ENCODE measurements at places on chromosomes 16 and 17.

DNA sequence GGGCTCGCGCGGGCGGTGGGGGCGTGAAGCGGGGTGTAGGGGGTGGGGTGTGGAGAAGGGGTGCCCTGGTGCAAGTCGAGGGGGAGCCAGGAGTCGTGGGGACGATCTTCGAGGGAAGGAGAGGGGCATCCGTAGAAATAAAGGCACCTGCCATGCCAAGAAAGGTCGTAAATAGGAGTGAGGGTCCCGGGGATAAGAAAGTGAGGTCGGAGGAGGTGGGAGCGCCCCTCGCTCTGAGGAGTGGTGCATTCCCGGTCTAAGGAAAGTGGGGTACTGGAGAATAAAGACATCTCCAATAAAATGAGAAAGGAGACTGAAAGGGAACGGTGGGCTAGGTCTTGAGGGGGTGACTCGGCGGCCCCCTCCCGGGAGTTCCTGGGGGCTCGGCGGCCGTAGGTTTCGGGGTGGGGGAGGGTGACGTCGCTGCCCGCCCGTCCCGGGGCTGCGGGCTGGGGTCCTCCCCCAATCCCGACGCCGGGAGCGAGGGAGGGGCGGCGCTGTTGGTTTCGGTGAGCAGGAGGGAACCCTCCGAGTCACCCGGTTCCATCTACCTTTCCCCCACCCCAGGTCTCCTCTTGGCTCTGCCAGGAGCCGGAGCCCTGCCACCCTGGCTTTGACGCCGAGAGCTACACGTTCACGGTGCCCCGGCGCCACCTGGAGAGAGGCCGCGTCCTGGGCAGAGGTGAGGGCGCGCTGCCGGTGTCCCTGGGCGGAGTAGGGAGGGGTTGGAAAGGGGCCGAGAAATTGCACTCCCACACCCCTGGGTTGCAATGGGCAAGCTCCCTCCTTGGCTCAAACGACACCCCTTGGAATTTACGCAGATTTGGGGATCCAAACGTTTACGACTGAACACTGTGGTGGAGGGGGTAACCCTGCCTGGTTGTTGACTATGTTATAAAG lies 888 bp downstream of the CDH1 start:
- H3K27me3 ChIP-seq, result no peaks in the 10 kb centered on the region
- no peaks in the 10 kb centered on the region for H3K36me3 ChIP-seq
- peak; percentile 83 for DNase-seq
- H3K27ac ChIP-seq, result peak overlapping the region; percentile 88
- H3K4me1 ChIP-seq, result peaks cover 42% of the 10 kb centered on the region

GRCh38 chr17:19728084-19728495 lies 11.7 kb upstream of the SLC47A2 start:
- H3K4me1 ChIP-seq, result no peaks in the 10 kb centered on the region
- H3K4me3 ChIP-seq, result no peak overlapping the region
- DNase-seq, result peak; percentile 94
- no peaks in the 10 kb centered on the region for H3K36me3 ChIP-seq

DNA sequence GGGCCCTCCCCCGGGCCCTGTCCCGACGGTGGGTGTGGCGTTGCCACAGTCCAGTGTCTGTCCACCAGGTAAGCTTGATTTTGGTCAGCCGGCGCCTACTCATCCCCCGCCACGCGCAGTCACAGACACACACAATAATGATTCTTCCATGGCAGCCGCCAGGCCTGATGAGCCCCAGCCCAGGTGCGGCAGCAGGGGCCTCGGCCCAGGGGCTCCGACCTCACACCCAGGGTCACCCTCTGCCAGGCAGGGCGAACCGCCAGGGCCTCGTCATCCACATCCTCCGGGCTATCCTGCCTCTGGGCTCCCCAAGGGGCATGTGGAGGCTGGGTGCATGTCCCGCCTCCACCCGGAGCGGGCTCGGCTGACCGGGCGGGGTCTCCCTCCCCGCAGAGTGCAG lies 7.5 kb downstream of the TPSG1 start:
- no peaks in the 10 kb centered on the region for H3K4me1 ChIP-seq
- DNase-seq, result no peak
- no peak overlapping the region for H3K27ac ChIP-seq
- H3K27me3 ChIP-seq, result no peaks in the 10 kb centered on the region

DNA sequence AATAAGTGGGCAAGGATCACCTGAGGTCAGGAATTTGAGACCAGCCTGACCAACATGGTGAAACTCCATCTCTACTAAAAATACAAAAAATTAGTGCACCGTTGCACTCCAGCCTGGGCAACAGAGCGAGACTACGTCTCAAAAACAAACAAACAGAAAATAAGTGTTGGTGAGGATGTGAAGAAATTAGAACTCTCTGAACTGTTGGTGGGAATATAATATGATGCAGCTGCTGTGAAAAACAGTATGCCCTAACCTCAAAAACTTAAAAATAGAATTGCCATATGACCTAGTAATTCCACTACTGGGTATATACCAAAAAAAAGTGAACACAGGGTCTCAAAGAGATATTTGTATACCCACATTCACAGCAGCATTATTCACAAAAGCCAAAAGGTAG lies 26.1 kb downstream of the GLG1 start:
- H3K36me3 ChIP-seq, result no peaks in the 10 kb centered on the region
- DNase-seq, result no peak
- H3K4me3 ChIP-seq, result no peak overlapping the region
- H3K27ac ChIP-seq, result no peak overlapping the region
- no peaks in the 10 kb centered on the region for H3K27me3 ChIP-seq
- peaks cover 7% of the 10 kb centered on the region for H3K4me1 ChIP-seq

DNA sequence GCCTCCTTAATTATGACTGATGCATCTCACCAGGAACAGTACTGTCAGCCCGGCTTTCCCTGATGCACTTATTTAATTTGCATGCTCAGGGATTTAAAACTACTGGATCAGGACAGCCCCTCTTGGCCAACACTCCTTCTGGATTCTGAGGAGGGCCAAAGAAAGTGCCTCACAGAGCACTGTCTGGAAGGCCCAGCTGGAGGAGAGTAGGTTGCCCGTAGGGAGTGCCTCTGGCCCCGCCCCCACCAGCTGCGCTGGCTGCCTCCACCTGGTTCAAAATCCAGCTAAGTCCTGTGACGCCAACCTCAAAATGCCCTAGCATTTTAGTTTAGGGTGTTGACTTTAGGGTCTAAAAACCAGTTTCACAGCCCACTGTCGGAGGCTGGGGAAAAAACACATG lies 49.4 kb upstream of the SREBF1 start:
- DNase-seq, result no peak
- H3K27ac ChIP-seq, result no peak overlapping the region
- no peaks in the 10 kb centered on the region for H3K27me3 ChIP-seq
- no peak overlapping the region for H3K4me3 ChIP-seq
- H3K4me1 ChIP-seq, result no peaks in the 10 kb centered on the region

- no peaks in the 10 kb centered on the region for H3K36me3 ChIP-seq
- H3K27ac ChIP-seq, result no peak overlapping the region
- no peaks in the 10 kb centered on the region for H3K4me1 ChIP-seq
Observed at GRCh38 chr16:16925432-16925831, 545.3 kb downstream of the XYLT1 start.

DNA sequence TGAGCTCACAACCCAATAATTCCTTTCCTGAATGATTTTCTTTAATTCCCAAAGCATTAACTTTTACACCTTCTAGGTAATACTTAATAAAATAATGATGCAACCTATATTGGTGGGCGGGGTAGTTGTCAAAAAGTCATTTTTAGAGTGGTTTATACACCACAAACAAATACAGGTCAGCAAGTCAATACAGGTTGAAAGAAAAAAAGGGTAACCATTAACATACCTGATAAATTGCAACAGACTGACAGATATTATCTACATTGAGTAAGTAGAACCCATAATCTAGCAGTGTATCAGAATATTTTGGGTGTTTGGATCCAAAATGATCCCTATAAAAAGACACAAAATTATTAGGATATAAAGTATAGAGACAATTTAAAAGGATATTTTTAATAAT lies 39.3 kb downstream of the CHCT1 start:
- no peaks in the 10 kb centered on the region for H3K36me3 ChIP-seq
- no peak for DNase-seq
- no peak overlapping the region for H3K27ac ChIP-seq
- H3K27me3 ChIP-seq, result no peaks in the 10 kb centered on the region

DNA sequence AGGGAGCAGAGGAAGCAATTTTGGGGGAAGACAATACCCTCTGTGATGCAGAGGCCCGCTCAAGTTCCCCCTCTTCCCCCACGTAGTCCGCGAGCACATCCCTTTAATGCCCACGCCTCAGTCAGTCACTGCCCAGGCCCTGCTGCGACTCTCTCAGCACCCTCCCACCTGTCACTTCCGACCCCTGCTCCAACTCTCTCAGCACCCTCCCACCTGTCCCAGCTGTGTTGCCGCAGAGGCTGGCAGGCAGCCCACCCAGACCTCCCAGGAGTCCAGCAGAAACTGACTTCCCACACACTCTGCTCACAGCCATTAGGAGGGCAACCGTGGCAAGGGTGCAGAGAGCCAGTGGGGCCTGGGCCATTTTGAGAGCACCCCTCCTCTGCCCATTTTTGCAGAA lies 92.7 kb downstream of the WSCD1 start:
- H3K27ac ChIP-seq, result no peak overlapping the region
- H3K4me3 ChIP-seq, result no peak overlapping the region
- peaks cover 3% of the 10 kb centered on the region for H3K27me3 ChIP-seq
- no peaks in the 10 kb centered on the region for H3K36me3 ChIP-seq

DNA sequence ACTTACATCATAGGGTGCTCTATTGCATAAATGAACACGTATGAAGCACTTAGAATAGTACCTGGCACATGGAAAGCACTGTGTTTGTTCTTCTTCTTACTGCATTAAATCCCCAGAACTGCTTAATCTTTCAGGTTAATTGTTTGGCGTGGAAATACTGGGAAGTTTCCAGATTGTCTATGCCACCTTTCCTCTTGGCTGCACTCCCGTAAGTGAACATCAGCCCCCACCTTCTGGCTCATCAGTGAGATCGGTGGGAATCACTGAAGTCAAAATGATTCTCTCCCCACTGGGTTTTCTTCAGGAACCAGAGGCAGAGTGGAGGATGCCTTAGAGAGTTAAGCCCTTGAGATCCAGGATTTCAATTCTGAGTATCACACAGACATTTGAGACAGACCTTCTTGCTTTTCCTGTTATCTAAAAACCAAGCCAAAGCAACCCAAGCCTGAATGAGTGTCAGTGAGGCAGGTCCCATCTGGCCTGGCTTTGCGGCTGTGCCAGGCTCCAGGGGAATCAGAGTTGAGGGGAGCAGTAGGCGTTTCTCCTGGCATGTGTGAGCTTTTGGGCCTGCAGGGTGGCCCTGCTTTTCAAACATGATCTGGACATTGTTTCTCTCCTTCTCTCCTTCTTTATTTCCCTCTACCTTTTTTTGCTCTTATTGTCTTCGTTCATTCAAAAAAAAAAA lies 59.1 kb downstream of the OTOA start:
- no peak for DNase-seq
- no peak overlapping the region for H3K27ac ChIP-seq
- H3K4me3 ChIP-seq, result no peak overlapping the region
- no peaks in the 10 kb centered on the region for H3K27me3 ChIP-seq

DNA sequence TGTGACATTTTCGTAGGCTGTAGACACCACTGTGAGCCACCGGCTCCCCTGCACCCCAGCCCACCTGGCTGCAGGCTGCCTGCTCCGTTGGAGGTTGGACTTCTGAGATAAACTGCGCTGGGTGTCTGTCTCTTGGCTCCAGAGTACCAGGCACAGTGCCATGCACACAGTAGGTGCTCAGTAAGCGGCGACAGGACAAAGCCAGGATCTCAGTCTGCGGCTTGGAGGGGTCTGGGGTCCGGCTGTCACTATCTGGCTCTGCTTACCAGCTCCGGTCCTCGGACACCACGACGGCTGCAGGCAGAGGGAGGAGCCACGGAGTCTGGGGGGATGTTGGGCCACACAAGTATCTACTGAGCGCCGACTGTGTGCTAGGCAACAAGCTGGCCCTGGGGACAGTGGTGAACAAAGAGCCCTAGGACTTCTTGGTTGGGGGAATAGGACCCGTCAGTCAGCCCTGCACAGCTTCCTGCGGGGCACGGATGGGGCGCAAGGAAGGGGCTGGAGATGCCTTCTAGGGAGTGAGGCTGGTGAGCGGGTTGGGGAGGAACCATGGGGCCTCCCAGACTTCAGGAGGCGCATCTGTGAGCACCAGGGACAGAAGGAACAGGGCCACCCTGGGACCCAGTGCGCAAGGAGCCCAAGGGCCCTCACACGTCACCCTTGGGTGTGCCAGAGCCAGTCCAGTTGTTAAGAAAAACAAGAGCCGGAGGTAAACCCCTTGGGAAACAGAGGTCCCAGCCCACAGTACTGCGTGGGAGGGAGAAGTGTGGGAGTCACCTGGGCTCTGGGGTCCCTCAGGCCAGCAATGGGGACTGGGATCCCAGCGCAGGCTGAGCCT lies 17.3 kb downstream of the JPH3 start:
- DNase-seq, result no peak
- H3K27me3 ChIP-seq, result no peaks in the 10 kb centered on the region
- H3K27ac ChIP-seq, result no peak overlapping the region
- no peaks in the 10 kb centered on the region for H3K4me1 ChIP-seq
- H3K36me3 ChIP-seq, result no peaks in the 10 kb centered on the region
- H3K4me3 ChIP-seq, result no peak overlapping the region

GRCh38 chr16:20611350-20611902 lies 35.3 kb upstream of the ACSM2B start:
- H3K27ac ChIP-seq, result peak overlapping the region; percentile 83
- no peaks in the 10 kb centered on the region for H3K36me3 ChIP-seq
- H3K4me3 ChIP-seq, result no peak overlapping the region
- DNase-seq, result peak; percentile 72
- no peaks in the 10 kb centered on the region for H3K27me3 ChIP-seq

GRCh38 chr17:5869041-5869745 lies 201.0 kb upstream of the WSCD1 start:
- no peaks in the 10 kb centered on the region for H3K4me1 ChIP-seq
- H3K4me3 ChIP-seq, result no peak overlapping the region
- no peak overlapping the region for H3K27ac ChIP-seq
- no peaks in the 10 kb centered on the region for H3K27me3 ChIP-seq

- H3K36me3 ChIP-seq, result no peaks in the 10 kb centered on the region
- no peaks in the 10 kb centered on the region for H3K4me1 ChIP-seq
- no peaks in the 10 kb centered on the region for H3K27me3 ChIP-seq
- no peak overlapping the region for H3K4me3 ChIP-seq
- DNase-seq, result no peak
Observed at GRCh38 chr16:65307286-65307685, 185.4 kb upstream of the CDH11 start.

DNA sequence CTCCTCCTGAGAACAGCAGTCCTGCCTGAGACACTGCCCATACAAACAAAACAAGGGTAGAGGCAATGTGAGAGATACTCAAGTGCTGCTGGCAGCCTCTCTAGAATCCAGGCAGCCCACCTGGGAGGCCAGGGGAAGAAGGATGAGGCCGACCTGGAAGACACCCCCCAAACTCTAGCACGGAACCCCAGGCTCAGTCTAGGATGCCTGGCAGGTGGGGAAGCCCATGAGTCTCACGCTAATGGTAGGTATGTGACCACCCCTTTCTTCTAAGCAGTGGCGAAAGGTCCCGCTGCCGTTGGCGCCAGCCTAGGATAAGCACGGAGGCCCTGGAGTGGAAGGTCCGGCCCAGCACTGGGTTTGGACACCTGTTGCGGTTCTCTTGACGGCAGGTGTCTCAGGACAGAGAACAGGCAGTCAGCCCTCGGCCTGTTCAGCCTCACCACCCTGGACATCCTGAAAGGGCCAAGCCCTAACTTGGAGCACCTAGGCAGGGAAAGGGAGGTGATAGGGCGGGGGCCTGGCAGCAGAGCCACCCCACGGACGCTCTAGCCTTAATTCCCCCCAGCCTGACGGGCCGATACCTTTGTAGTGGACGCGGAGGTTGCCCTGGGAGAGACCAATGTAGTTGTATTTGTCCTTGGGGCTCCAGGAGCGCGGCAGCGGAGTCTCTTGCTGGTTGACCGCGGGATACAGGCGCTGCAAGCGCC lies 487 bp downstream of the RANBP10 start:
- no peaks in the 10 kb centered on the region for H3K36me3 ChIP-seq
- H3K27me3 ChIP-seq, result no peaks in the 10 kb centered on the region
- H3K4me3 ChIP-seq, result peak overlapping the region; percentile 99
- DNase-seq, result peak; percentile 42

All from pancreas (tissue), 10 donors.